ENCODE measurements at places on chromosomes 3 and 15.

DNA sequence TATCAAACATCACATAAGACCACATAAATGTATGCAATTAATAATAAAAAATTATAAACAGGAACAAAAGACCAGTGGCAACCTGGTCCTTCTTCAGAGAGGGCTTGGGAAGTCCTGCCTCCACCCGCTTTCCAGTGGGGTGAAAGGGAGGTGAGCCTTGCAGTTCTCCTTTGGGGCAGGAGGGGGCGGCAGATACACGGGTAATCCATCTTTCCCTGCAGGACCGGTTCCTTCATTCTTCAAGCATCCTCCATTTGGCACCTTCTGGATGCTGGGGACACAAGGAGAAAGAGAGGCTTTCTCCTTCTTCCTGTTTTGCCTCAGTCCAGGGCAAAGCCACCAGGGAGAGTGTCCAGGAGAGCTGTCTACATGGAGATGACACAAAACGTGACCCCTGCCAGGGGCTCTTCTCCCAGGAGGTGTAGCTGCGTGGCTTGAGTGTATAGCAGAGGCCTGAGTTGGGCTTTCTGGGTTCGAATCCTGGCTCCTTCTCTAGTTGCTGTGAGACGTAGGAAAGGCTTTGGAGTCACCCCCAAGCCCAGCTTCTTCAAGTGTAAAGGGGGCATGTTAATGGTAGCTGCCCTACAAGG is 23.2 kb downstream of the RPLP1 start:
- DNase-seq: peak; percentile 91

- DNase-seq: no peak
Measured at GRCh38 chr15:67156426-67156825, 91.0 kb downstream of the SMAD3 start.

DNA sequence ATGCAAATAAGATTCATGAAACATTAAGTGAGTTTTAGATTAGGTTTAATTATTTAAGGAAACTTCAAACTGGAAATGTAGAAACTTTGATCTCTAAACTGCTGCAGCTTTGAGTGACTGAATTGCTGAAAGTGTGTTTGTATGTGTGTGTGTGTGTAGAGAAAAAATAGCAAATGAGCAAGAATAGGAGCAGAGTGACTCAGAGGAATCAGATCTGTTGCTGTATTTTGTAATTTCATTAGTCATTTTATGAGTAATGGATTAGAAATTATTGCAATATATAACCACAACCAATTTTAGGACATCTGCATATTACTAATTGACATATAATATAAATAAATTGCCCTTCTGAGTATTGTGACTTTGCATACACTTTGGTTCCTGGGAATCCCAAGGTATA is 52.8 kb upstream of the SLC9A9 start:
- DNase-seq: no peak

- DNase-seq: no peak
Measured at GRCh38 chr15:81888748-81889484, 156.9 kb downstream of the MEX3B start.

GRCh38 chr3:108826309-108827187 is 4.0 kb downstream of the TRAT1 start:
- no peak for DNase-seq

DNA sequence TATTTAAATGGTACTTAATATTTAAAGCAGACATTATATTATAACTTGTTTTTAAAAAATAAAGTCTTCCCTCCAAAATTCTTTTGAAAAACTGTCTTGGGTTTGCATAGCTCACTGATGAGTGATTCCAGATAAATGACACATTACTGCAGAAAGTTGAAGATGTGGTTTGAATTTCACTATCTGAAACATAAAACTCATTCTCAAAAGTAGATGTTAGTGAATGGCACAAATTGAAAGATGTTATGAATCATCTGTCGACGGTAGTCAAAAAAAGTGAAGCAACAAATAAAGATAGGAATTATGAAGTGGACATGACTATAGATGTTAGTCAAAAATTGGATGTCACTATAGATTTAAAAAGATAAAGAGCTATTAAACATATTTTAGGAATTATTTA is 280.5 kb downstream of the GAP43 start:
- DNase-seq: no peak

DNA sequence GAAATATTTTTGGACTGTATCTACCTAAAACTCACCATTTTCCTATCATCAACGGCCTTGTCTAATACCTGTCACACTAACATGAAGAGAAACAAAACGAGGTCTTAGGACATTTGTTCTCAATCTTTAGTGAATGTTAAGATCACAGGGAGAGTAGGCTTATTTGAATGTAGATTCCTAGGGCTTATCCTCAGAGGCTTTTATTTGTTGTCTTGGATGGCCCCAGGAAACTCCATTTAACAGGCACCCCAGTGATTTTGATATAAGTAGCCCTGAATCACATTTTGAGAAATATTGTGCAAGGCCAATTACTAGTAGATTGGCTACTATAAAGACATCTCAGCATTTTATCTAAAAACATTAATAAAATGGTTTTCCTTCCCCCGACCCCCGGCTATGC is 367.4 kb downstream of the GAP43 start:
- DNase-seq: no peak

DNA sequence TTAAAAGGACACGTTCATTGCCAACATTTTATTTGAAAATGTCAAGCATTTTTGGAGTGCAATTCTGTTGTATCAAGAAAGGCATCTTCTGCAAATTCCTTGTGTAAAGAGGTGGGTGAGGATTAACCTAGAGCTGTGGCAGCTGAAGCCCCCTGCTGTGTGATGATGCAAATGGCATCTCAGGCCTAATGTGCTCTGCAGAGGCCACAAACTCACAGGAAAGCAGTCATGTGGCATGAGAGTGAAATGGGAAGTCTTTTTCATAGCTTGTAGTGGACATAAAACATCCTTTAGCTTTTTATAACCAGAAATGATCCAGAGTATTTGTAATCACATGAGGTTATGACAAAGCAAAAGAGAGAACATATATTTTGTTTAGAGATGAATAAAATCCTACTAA is 6.4 kb downstream of the CADM2 start:
- peak; percentile 72 for DNase-seq

DNA sequence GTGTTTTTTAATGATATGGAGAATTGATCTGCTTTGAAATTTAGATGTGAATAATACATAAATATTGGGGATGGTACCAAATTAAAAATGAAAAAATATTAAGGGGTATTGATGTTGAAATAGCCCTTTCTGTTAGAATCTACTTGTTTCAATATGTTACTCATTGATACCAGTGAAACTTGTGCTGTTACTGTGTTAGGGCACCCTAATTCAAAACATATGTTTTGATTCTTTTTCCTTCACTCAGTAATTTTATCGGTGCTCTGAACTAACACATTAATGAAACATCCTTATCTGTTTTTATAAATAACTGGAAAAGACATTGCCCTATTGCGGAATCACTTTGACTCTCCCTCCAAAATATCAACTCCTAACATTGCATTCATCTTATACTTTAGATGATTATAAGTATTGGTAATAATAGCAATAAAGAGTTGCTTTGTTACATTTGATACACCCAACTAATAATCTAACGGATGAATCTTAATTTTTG is 52.0 kb upstream of the CCNB2 start:
- no peak for DNase-seq

- DNase-seq: no peak
Measured at GRCh38 chr3:102471001-102471400, 36.2 kb downstream of the ZPLD1 start.

GRCh38 chr3:64924961-64925360 is 237.2 kb upstream of the ADAMTS9 start:
- DNase-seq: no peak

GRCh38 chr3:87822563-87822962 is 236.2 kb downstream of the CGGBP1 start:
- no peak for DNase-seq

GRCh38 chr3:24299806-24300626 is 194.6 kb downstream of the THRB start:
- no peak for DNase-seq

GRCh38 chr3:119276680-119277079 is 17.5 kb upstream of the ARHGAP31 start:
- DNase-seq: no peak

DNA sequence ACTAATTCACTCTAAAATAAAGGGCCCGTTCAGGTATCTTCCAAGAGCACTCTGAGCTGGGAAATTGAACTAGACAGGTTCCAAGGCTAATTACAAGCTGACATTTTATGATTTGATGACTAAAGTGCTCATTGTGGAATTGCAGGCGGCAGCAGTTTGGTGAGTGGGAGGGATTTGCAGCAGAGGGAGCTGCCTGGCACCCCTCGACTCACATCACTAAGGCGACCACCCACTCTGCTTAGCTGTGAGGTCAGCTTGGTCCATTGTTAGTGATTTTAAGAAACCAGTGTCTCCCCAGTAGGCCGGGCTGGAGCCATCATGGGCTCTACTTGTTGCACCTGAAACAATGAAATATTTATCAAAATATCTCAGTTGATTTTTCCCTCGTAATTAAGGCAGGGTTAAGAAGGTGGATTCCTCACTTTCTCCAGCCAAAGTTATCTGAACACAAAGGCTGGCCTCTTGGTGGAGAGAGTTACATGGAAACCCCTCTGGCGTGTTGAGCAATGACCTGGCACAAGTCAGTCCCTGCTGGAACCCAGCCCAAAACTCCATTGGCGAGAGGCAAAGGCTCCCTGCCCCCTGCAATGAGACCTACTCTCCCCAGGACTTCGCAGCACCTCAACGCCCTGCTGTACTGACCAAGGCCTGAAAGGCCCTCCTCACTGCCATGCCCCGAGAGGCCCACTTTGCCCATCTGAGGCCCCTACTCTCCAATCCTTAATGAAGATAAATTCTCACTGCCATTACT is 65.0 kb upstream of the ATP2B2 start:
- DNase-seq: no peak

GRCh38 chr15:59349680-59350420 is 22.8 kb downstream of the MYO1E start:
- no peak for DNase-seq

GRCh38 chr3:172203522-172204258 is 164.3 kb downstream of the FNDC3B start:
- peak; percentile 62 for DNase-seq

DNA sequence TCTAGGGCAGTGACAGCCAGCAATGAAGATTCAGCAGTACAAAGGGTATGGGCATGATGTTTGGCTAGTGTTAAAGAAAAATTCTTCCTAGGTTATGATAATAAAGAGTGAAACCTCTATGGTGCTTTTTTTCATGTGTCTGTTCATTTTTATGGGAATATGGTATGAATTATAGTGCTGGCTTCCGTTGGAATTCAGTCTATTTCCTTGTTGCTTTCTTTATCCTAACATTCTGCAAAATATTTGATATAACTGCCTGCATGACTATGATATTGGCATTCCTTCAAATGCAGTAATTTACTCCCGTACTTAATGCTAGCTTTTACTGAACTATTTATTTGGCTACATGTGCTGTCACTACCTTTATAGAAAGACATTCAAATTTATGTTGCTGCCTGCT is 57.6 kb upstream of the ATP11B start:
- no peak for DNase-seq

DNA sequence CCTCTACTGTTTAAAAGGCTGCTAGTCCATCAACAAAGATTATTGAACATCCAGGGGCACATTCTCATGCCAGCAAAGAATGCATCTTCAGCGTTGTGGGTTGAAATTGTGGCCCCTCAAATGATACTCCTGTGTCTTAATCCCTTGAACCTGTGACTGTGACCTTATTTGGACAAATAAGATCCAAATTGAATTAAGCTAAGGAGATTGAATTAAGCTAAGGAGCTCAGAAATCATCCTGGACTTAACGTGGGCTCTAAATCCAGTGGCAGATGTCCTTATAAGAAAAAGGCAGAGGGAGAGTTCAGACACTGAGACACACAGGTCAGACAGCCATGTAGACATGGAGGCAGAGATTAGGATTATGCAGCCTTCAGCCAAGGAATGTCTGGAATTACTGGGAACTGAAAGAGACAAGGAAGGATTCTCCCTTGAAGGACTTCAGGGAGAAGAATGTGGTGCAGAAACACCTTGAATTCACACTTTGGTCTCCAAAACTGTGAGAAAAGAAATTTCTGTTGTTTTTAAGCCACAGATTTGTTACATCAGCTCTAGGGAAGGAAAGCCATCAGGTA is 57.3 kb upstream of the SLC24A5 start:
- DNase-seq: peak; percentile 19

GRCh38 chr3:94269763-94270162 is 206.9 kb downstream of the NSUN3 start:
- DNase-seq: no peak

- DNase-seq: no peak
Measured at GRCh38 chr3:145620486-145620885, 540.5 kb downstream of the PLOD2 start.

DNA sequence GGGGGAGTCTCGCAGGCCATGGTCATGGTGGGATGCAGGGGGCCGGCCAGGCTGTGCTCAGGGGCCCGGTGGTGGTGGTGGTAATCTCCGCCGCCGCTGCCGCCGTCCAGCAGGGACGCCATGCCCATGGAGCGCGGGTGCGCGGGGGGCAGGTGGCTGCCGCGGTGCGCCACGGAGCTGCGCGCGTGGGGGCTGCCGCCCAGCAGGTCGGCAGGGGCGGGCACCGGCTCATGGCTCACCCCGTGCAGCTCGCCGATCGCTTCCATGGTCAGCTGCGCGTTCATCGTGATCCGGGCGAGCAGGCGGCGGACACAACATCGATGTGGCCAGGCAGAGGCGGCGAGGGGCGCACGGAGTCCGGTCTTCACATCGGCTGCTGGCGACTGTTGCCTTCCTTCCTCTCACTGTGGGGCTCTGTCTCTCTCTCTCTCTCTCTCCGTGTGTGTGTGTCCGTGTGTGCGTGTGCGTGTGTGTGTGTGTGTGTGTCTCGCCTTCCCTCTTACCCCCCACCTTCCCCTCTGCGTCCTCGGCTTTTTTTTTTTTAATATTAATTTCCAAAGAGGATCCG is 451 bp downstream of the ONECUT1 start:
- peak; percentile 90 for DNase-seq

- DNase-seq: no peak
Measured at GRCh38 chr15:81466741-81467140, 92.7 kb upstream of the TMC3 start.

GRCh38 chr3:119969759-119970158 is 124.5 kb downstream of the GSK3B start:
- DNase-seq: no peak

DNA sequence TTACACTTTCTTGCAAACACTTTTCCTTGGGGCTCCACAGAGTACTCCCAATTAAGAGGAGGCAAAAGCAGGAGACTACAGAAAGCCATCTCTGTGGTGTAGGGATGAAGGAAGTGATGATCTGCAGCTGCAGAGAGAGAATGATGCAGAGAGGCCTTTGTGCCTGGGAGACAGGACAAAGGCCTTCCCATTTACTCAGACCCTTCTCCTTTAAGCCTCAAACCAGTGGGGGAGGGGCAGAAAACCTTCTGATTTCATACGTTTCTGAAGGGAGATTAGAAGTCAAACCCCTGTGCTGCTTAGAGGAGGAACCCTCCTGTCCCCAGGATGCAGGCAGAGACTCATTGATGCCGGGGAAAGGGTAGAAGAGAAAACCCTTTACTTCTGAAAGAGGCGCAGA is 130.8 kb downstream of the NEO1 start:
- DNase-seq: no peak

- DNase-seq: no peak
Measured at GRCh38 chr15:91821458-91821857, 32.0 kb upstream of the SLCO3A1 start.

Measured in retina (tissue), 1 donor.